CD4-positive, alpha-beta T cell treated with Interleukin-12 subunit alpha and Interleukin-12 subunit beta, for 1 hour (primary cell): ENCODE measurements at places on chromosomes 11 and 22.
A peak's percentile ranks its signal among the peaks of the same experiment; 100 is the strongest.

- no peak for DNase-seq
Measured at GRCh38 chr11:34706709-34707461, 86.0 kb downstream of the EHF start.

GRCh38 chr11:11582011-11582701 lies 39.6 kb downstream of the GALNT18 start:
- no peak for DNase-seq

DNA sequence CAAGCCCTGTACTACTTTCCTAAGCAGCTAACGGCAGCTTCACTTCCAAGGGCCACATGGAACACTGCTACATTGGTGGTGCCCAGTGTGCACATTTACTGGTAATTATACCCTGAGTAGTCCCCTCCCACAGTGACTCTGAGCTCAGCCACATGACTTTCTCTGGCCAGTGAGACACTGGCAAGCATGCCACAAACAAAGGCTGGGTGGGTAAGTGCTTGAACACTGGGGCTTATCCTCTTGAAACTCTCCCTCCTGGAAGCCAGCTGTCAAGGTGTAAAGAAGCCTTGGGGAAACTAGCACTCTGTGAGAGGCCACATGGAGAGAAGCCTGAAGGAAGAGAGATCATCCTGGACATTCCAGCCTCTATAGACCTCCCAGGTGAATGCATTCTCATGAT lies 54.4 kb upstream of the DRD2 start:
- DNase-seq = no peak

- no peak for DNase-seq
Measured at GRCh38 chr11:116774661-116775060, 1.9 kb upstream of the BUD13 start.

DNA sequence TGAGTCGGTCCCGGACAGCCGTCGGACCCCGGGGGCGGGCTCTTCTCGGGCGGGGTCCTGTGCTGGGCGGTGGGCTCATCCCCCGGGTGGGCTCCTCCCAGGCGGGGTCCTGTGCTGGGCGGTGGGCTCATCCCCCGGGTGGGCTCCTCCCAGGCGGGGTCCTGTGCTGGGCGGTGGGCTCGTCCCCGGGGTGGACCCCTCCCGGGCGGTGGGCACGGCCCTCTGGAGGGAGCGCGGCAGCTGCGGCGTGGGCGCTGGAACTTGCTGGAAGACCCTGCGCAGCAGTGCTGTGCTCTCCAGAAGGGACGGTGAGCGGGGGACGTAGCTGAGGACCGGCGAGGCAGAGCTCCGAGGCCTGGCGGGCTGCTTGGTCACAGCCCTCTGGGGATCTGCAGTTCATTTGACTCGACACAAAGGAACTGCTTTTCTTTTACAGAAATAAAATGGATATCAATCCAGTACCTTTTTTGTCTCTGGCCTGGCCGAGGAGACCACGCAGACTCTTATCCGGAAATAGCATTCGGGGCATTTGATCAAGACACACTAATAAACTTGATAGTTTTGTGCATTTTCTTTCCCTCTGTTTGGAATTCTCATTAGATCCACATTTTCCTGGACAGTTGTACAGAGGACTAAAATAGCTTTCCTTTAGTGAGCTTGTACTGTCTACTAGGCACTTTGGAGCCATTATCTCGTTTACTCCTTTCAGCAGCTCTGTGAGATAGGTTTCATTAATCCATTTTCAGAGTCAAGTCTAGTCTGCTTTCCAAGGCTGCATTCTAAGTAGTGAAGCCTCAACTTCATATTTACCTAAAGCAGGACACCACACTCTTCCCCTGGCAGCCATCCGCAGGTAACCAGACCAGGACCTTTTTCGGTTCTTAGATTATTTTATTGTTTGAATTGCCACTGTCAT lies 812 bp downstream of the JAM3 start:
- DNase-seq = no peak

GRCh38 chr11:134915212-134915611 lies 503.2 kb upstream of the B3GAT1 start:
- DNase-seq = no peak

DNA sequence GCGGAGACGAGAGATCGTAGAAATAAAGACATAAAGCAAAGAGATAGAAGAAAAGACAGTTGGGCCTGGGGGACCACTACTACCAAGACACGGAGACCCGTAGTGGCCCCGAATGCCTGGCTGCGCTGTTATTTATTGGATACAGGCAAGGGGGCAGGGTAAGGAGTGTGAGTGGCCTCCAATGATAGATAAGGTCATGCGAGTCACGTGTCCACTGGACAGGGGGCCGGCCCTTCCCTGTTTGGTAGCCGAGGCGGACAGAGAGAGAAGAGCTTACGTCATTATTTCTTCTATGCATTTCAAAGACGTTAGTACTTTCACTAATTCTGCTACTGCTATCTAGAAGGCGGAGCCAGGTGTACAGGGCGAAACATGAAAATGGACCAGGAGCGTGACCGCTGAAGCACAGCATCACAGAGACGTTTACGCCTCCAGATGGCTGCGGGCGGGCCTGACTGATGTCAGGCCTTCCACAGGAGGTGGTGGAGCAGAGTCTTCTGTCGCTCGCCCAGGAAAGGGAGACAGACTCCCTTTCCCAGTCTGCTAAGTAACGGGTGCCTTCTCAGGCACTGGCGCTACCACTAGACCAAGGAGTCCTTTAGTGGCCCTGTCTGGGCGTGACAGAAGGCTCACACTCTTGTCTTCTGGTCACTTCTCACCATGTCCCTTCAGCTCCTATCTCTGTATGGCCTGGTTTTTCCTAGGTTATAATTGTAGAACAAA lies 24.8 kb downstream of the PPP6R2 start:
- DNase-seq = no peak

DNA sequence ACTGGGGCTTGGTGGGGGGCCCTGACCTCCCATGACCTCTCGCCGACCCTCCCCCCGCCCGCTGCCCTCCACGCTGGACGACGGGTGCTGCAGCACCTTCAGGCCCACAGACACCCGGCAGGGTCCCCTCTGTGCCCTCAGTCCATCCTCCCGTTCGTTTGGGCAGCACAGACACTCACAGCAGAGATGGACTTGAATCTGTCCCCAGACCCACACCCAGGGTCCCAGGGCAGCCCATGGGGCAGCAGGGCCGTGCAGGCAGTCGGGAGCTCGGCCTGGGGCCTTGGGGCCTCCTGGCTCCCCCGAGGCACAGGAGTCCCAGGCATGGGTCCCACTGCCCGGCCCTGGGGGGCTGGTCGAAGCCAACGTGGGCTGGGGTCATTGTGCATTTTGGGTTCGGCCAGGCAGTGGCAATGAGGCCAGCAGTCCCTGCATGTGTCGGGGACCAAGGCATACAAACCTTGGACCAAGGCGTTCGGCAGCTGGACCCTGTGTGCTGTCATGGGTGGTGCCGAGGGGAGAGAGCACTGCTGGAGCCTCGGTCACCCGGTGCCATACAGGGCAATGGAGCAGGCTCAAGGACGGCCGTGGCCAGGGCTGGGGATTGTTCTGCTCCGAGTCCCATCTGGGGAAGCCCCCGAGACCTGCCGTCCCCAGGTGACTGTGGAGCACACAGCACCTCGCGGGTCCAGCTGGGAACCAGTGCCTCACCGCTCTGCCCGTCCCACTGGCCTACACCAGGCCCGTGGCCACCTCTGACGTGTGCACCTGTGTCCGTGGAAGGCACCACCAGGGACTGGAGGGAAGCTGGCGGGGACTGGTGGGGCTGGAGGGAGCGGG lies 19.3 kb upstream of the BRSK2 start:
- no peak for DNase-seq

- DNase-seq = no peak
Measured at GRCh38 chr22:45864959-45865476, 111.9 kb downstream of the WNT7B start.

- DNase-seq = peak; percentile 34
Measured at GRCh38 chr11:124586238-124586860, 16.6 kb downstream of the OR8A1 start.

GRCh38 chr11:7414973-7415817 lies 70.1 kb upstream of the OLFML1 start:
- no peak for DNase-seq

DNA sequence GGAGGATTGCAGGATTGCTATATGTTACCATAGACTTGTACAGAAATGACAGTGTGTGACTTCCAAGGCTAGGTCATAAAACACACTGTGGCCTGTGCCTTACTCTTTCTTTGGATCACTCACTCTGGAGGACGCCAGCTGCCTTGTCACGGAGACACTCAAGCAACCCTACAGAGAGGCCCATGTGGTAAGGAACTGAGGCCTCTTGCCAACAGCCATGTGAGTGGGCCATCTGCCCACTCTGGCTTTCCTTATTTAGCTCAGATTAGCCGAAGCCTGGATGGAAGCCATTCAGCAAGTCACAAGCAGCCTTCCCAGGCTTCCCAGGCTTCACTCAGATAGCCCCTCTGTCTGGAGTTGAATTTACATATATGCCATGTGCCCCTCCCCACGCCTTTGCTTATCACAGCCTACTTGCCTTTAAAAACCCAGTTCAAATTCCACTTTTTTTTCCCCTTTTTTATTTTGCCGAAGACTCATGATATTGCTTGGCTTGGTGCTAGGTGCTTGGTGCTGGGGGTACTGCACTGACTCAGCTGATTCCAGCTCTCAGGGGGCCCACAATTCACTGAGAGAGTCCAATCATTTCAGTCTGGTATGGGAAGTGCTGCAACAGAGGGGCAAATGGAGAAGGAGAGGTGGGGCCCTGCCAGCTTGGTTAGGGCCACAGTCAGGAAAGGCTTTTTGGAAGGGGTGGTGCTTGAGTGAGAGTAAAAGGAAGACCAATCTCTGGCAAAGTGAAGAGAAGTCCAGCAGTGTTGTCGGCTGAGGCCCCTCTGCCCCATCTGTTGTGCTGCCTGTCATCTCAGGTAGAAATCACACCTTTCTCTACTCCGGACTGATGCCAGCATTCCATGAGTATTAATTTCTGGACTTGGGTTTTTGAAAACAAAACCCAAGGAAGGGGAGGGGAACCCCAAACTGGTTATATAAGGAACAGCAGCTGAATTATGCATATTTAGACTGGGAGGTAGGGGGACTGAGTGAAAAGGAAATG lies 14.5 kb upstream of the P4HA3 start:
- no peak for DNase-seq

- no peak for DNase-seq
Measured at GRCh38 chr11:21372672-21373071, 703.3 kb downstream of the NELL1 start.

DNA sequence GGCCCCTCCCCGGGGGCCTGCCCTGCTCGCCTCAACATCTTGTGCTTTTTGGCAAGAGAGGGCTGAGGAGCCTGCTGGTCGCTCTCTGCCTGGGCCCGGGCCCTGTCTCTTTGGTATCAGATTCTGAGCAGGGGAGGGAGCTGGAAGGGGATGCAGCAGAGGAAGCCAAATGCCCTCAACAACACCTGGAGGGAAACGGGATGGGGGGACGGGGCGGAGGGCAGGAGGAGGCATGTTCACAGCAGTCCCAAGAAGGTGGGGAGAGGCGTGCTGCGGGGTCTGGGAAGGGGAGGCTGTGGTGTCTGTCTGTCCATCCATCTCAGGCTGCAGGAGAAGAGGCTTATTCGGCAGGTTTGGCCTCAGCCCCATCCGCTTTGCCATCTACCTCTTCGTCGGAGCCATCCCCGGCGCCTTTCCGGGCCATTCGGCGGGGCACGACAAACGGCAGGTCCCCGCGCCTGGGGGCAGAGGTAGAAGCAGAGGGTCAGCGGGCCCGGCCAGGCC lies 29.4 kb downstream of the APOL1 start:
- no peak for DNase-seq

DNA sequence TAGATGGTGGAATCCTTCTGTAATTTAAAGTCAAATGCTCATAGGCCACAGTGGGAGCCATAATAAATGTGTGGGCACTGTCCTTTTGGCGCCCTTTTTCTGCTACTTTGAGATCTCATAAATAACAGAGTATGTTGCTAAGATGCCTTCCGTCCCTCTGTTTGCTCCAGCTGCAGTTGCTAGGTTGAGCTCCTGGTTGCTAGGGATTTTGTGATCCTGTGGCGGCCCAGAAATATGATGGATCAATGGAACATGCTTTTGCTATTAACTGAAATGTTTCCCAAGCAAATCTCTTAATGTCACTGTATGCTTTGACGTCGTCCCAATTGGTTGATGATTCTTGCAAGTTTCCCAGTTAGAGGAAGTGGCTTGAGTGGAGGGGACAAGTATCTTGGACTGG lies 53.5 kb downstream of the MYO18B start:
- DNase-seq = no peak

DNA sequence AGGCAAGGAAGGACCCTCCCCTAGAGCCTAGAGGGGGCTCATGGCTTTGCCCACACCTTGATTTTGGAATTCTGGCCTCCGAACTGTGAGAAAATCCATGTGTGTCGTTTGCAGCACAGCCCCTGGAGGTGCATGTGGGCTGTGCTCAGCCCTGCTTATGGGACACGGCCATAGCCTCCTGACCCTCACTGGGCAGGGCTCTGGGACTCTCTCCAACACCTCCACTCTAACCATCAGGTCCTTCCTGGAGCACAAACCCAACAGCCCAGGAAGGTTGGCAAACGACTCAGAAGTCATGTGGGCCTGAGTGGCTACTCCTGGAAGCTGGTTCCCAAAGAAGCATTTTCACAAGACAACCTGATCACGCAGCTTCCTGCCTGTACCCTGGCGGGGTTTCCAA lies 144.1 kb downstream of the CTTN start:
- no peak for DNase-seq

DNA sequence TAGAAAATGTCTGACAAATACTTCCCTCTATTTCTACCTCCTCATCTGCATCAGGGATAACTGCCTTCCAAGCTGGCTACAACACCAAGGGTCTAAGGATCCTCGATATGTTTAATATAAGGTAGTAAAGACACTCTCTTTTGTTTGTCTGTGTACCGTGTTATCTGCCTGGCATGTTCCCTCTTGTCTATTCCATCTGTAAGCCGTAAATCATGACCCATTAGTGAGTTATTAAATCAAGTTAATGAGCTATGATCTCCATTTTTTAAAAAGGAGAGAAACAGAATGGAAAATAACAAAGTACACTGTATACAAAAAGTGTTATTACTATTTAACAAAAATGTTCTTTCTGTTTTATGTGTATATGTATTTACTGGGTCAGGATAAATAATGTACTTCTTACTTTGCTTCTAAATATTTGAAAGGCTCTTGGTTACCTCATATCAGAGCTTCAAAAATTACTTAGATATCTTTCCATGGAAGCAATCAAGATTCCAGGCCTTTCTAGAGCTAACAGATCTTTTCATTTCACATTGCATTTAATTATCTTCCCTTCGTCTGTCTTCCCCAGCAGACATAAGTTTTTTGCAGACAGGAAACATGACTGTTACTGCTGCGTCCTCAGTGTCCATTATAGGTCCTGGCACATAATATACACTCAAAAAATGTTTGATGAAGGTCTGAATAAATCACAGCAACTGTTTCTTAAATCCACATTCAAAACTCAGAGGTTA lies 342.6 kb upstream of the CCDC90B start:
- no peak for DNase-seq

DNA sequence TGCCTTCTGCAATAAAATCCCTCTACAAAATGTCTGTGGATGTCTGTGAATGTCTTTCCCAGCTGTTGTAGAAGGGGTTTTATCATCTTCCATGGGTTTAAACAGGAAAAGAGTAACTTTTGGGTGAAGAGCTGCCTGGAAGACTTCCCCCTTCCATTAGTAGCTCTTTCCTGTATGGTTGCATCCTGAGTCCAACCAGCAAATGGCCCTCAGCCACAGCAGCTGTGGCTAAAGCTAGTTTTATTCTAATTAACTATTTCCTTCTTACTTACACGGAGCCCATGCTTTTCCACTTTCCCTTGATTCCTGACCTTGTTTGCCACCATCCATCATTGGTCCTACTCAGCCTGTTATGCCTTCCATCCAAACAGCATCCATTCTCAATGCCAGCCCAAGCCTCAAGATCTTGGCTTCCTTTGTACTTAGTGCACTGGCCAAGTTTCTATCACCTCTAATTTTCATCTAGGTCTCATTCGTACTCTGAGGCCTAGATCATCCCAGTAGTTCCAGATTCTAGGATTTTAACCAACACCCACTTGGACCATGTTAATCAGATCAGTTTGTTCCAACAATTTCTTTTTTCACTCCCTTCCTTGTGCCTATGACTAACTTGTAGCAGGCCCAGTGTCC lies 41.5 kb upstream of the CADM1 start:
- no peak for DNase-seq
